CD8-positive, alpha-beta memory T cell (primary cell): ENCODE measurements at places on chromosomes 4 and X.

GRCh38 chr4:83356899-83357661, 22.4 kb upstream of the HPSE start:
- no peak for DNase-seq

DNA sequence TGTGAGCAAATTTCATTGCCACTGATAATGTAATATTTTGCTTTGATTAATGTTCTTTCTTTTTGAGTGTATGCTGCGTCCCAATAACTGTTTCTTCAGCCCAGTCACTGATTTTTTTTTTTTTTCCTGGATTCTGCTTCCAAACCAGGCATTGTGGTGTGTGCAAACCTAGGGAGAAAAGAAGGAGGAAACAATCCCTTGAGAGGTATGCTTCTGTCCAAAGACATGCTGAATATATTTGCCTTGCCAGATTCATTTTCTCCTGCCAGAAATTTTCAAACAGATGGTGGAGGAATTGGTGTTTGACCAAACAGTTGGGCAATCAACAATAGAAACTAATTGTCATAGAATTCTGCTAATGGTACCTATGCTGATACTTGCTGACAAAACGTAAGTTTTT, 753.6 kb downstream of the RPA4 start:
- no peak for DNase-seq

GRCh38 chr4:129532573-129532972, 436.6 kb downstream of the C4orf33 start:
- no peak for DNase-seq

DNA sequence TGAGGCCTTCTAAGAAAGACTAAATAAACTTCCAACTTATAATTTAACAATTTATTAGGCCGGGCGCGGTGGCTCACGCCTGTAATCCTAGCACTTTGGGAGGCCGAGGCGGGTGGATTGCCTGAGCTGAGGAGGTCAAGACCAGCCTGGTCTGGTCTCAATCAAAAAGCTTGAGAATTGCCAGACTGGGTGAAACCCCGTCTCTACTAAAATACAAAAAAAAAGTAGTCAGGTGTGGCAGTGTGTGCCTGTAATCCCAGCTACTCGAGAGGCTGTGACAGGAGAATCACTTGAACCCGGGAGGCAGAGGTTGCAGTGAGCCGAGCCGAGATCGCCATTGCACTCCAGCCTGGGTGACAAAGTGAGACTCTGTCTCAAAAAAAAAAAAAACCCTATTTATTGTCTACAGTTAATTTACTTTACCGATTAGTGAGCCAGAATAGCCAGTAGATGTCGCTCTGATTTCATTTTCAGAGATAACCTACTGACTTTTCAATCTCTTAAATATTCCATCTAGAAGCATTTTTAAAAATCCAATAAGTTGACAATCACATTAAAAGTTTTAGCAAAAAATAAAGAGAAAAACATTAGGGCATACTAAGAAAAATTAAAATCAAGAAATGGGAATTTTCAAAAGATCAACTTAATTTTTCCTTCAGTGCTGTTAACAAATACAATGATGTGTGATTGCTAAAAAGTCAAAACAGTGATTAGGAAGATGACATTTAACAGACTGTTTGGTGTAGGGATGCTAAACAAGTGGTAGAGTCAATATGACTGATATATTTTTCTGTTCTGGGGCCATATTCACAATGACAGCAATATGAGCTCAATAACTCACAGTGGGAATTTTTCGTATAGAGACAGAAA, 4.3 kb upstream of the SHROOM3 start:
- DNase-seq, result no peak

GRCh38 chrX:16845686-16846085, 24.5 kb downstream of the RBBP7 start:
- no peak for DNase-seq

DNA sequence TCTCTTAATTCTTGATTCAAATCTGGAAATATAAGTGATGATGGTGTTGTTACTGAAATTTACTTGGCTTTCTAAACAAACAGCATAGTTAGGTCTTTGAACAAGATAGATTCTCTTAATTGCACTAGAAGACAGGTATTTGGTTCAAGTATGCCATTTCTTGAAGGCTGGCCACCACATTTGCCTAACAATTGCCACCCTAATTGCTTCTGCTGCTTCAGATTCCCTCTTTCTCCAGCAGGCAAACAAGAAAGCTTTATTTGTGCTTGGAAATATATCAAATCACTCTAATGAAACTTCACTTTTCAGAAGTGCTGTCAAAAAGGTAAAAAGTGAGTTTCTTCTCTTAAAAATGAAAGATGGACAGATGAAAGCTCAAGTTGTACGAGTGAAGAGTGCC, 418.6 kb downstream of the INPP4B start:
- DNase-seq, result no peak

GRCh38 chr4:24742773-24743172, 52.6 kb upstream of the SOD3 start:
- no peak for DNase-seq
